Activated gamma-delta T cell (primary cell): ENCODE measurements at places on chromosomes 3 and 15.

DNA sequence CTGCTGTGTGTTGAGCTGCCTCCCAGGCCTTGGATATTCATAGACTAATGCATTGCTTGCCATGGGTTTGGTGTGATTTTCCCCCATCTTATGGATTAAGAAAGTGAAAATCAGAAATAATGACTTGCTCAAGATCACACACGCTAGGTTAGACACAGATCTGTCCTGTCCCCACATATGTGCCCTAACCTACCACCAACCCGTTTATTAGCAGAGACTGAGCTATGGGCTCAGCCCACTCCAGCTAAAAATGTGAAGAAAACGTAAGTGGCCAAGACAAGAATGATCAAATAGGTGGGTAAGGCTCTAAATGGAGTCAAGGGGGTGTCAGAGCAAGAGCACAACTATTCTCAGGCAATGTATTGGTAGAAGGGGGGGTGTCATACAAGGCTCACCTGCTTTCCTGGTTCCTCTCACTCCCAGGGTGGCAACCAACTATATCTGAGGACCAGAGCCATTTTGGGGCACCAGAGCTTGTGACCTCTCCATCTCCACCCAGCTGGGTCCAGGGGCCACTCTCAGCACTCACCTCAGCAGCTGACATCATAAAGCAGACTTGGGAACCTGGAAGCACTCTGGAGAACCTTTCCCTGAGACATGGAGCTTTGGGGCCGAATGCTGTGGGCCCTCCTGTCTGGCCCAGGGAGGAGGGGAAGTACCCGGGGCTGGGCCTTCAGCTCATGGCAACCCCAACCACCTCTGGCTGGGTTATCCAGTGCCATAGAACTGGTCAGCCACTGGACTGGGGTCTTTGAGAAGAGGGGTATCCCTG, 1.4 kb downstream of the HEMK1 start:
- no peak for DNase-seq

DNA sequence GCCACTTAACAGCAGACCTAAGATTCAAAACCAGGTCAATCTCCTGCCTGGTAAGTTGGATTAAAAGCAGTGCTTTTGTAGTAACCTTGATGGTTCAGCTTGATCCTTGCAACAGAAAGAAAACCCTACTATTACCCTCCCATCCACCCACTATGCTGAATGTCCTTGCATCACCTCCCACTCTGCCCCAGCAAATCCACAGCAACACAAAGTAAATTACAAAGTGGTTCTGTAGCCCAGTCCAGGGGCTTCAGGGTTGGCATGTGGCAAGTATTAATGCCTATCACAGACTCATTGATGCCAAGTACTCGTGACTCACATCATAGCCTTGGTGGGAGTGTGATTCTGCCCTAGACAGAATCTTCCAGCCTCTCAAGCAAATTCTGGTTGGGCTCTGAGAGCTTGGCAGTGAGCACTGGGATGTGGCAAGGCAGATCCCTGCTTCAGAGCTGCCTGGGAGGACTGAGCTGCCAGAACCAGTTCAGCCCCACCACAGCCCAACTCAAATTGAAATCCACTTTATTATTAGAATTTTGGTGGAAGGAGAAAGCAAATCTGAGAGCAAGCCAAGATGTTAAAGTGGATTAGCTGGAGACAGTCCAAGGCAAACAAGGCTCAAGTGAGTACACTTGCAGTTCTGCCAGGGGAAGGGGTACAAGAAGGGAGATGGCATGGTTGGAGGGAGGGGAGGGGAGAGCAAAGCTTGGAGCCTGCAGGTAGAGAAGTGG, 225.8 kb upstream of the UMPS start:
- DNase-seq = no peak

DNA sequence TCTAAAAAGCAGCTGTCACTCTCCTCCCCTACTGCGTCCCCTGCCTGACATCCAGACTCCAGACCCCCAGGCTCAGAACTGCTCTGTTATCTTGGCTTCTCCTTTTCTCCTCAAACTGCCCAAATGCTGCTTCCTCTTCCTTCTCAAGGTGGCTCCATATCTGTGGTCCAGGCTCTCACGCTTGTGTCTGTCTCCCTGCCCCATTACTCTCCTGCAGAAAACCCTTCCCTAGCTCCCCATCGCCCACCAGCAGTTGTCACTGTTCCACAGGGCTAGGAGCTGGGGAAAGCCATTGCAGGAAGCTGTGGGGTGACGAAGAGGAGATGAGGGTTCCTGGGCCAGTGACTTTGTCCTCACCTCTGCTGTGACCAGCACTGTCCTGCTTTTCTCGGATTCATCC, 30.7 kb upstream of the CGNL1 start:
- DNase-seq = no peak

DNA sequence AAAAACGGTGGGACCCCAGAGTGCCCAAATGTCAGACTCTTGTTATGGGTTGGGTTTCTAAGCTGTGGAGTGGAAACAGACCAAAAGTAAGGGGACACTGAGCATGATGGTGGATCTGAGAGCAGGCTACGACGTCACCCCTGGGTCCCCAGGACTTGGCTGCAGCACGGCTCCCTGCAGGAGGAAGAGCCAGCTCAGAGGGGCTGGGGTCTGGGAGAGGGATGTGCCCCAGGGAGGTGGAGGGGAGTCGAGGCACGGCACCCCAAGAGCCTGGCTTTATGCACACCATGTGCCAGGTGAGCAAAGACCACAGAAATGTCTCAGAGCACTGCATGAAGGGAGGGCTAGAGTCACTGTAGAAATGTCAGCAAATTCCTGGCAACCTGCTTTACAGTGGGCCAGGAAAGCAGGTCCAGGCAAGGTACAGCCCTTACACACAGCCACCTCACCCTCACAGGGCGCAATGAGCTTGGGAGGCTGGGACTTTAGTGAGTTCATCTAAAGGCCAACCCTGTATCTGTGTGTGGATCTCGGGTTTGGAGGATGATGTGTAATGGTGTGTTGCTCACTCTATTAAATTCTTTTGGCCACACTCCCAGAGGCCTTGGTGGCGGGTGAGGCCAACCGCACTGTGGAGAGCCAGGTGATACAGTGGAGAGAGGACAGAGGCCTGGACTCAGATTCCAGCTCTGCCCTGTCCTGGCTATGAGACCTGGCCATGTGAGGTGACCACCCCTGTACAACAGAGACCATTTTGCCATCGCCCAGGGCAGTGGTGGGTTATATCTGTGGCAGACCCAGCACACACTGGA, 14.1 kb downstream of the CTSH start:
- DNase-seq = no peak

- DNase-seq = no peak
Measured at GRCh38 chr15:80436511-80437307, 32.5 kb downstream of the ARNT2 start.

GRCh38 chr15:93587059-93587521, 498.1 kb upstream of the RGMA start:
- no peak for DNase-seq

DNA sequence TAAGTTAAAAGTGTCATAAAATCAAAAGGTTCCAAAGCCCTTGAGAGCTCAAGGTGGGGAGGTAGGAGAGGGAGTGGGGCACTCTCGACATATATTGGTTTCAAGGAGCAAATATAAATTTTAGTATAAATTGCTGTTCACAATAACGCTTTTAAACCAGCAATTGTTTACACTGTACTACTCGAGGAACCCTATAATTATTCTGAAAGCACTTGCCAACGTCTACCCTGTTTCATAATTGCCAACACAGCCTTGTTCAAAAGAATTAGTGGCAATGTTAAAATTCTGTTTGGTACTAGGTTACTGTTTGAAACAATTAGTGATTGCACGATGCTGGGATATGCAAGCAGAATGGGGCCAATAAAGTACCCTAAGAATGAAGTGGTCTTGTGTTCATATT, 76.3 kb upstream of the ICE2 start:
- DNase-seq = no peak

DNA sequence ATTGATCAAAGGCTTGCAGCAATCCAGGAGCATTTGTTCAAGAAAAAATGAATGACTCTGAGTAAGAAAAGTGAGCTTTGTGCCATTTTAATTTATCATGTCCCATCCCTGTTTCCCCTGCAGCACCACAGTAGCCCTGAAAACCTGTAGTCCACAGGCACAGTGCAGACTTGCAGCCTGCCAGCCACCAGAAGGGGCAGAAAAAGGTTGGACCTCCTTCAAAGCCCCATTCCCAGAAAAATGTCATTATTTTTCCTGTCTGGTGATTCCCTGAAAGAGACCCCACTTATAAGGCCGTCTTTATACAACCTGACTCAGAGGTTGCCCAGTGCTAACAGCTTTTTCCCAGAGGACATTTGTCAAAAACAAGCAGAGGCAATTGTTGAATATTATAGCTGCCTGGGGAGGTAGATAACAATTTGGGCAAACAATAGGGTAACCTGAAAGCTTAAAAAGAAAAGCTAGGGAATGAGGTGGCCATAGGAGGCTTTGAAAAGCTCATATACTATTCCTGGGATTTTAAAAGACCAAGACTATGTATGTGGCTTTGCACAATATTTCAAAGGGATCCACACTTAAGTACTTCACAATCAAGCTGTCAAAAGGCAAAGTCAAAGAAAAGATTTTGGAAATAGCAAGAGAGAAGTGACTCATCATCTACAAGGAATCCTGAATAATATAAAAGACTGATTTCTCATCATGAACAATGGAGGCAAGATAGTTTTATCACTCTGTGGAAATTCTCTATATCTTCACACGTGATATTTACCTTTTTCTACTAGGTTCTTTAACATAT, 136.8 kb upstream of the PLXNA1 start:
- DNase-seq = no peak

DNA sequence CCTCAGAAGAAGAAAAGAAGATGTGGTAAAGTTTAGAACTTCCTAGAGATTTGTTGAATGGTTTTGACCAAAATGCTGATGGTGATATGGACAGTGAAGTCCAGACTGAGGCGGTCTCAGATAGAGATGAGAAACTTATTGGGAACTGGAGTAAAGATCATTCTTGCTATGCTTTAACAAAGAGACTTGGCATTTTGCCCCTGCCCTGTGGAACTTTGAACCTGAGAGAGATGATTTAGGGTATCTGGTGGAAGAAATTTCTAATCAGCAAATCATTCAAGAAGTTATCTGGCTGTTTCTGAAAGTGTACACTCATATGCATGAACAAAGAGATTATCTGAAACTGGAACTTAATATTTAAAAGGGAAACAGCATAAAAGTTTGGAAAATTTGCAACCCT, 505.2 kb downstream of the NSUN3 start:
- no peak for DNase-seq

DNA sequence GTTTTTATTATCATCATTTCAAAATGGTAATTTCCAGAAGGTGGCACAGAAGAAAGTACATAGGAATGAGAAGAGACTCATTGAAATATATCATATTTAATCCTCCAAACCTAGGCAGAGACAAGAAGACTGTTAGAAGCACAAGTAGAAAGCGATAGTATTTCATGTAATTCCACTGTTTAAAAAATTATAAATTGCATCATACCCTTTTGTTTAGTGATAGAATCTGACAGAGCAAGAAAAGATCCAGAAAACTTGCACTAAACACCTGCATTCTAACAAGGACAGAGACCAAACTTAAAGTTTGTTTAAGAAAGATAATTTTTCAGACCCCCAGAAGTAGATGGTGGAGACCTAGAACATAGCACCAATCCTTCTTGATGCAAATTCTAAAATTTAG, 56.9 kb upstream of the CD96 start:
- DNase-seq = no peak

DNA sequence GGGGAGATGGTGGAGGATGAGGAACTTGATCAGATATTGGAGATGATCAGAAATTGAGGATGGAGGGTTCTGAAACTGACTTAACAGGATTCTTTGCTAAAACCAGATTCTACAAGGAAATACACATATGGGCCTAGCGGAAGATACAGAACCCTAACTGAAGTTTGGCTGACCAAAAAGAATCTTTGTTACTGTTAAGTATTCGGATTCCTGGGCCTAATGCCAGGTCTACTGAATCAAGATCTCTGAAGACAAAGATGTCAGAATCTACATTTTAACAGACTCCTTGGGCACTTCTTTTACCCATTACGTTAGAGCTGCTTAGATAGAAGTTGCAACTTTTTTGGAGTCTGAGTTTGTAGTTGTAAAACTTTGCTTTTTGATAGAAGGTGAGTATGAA, 137.7 kb downstream of the FNDC3B start:
- DNase-seq = no peak

GRCh38 chr3:141152801-141153678, 78.6 kb upstream of the PXYLP1 start:
- DNase-seq = no peak

DNA sequence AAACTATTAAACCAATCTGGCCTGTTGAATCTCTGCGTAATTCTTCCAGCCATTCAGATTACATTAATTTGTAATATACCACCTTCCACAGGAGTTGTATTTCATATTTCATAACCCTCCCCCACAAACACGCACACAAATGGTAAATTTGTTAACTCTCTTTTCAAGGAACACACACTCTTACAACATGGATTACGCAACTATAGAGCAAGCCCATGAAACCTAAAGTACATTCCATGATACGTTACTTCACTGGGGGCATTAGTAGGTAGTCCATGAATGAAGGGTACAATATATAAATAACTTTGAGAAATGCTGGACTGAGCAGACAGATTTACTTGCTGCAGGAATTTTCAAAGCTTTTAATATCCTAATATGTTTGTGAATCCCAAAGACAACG, 65.0 kb downstream of the TRIM69 start:
- DNase-seq = no peak

- no peak for DNase-seq
Measured at GRCh38 chr3:186333256-186333655, 28.8 kb downstream of the DGKG start.

- peak; percentile 41 for DNase-seq
Measured at GRCh38 chr15:84982301-84982920, 755 bp downstream of the PDE8A start.

DNA sequence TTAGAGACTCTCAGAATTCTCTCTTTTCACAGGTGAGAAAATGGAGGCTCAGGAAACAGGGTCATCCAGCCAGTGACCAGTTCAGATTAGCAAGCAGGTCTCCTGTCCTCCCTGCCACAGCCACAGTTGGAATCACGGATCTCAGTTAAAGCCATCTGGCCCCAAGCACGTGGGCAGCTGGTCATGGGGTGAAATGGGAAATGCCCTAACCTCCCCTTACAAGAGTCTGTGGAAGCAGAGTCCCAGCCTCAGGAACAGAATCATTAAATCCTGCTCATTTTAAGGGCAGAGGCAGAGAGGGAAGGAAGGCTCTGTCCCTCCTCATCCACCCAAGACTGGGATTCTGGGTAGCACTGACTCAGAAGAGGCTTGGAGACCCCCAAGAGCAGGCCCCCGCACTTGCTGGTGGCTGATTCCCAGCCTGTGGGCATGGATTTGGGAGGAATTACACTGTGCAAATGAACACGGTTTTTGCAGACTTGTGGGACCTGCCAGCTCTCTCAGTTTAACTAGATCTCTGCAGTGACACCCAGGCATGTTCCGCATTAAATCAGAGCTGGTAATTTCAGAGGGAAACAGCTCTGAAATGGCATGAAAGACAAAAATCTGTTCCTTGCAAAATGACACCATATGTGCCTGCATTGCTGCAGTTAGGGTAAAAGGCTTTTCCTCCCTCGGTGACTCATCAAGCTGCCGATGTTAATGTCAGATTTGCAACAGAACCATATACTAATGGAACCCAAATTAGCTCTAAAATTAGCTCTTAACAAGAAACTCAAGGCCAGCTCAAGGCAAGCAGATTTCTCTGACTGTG, 89.0 kb downstream of the BDH1 start:
- no peak for DNase-seq

GRCh38 chr15:58346361-58346760, 85.4 kb upstream of the LIPC start:
- no peak for DNase-seq
